Activated CD8-positive, alpha-beta T cell treated with anti-CD3 and anti-CD28 coated beads for 36 hours (primary cell): ENCODE measurements at places on chromosomes 7 and 10. TPM values are rescaled to one million over a fixed set of nuclear protein-coding genes. Genes with fewer than 3 reads are reported as not detected.

- H3K36me3 ChIP-seq: no peaks in the 10 kb centered on the region
- no peaks in the 10 kb centered on the region for H3K4me1 ChIP-seq
- no peak overlapping the region for H3K27ac ChIP-seq
- no peaks in the 10 kb centered on the region for H3K27me3 ChIP-seq
- no peak overlapping the region for H3K4me3 ChIP-seq
Measured at GRCh38 chr7:2283074-2283473, 31.2 kb downstream of the SNX8 start.

DNA sequence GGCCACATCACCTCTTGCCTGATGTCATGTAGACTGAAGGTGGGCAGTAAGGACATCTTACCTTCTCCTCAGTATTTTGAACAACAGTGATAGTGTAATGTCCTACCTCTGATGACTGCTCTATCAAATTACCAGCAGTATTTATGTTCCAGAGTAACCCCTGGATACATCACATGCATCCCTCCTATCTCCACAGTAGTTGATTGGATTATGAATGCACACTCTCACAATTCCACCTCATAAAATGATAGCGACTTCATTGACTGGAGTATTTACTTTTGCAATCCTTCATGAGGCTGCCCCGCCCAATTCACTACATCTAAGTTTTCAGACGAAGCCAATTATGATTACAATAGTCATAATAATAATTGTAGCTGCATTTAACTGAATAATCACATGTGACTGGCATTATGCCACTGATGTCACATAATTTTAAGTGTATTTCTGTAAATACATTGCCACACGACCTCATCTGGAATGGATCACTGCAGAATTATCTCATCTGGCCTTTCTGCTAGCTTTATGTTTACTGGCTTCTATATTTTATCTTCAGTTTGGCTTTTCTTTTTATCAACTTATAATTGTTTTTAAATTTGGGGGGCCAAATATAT, 268.9 kb downstream of the SLC25A13 start:
- H3K27ac ChIP-seq: no peak overlapping the region
- H3K36me3 ChIP-seq: no peaks in the 10 kb centered on the region
- H3K27me3 ChIP-seq: peaks cover 8% of the 10 kb centered on the region
- no peak overlapping the region for H3K4me3 ChIP-seq
- H3K4me1 ChIP-seq: no peaks in the 10 kb centered on the region

DNA sequence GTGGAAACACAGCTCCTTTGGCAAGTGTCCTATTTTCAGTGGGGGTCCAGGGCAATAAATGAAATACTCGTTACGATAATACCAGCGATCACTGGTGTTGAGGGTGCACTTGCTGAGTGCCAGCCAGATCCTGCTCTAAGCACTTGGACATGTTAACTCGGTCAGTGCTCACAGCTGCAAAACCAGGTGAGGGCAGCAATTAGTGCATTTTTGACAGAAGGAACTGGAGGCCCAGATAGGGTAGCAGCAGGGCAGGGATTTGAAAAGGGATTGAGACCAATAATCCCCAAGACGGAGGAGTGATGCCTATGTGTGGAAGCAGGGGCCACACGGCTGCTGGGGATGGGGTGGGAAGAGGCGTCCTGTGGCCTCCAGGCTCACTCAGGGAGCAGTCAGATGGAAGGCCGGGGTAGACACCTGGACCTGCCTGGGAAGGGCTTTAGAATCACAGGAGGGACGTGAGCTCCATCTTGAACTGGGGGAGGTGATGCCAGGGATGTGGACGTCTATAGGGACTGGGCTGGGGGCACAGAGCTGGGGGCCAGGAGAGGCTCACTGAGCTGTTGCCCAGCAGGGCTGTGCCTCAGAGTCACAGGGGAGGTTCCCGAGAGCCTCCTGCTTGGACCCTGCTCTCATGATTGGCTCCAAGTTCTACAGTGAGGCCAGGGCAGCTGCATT, 14.3 kb downstream of the PTPRE start:
- no peak overlapping the region for H3K4me3 ChIP-seq
- no peaks in the 10 kb centered on the region for H3K27me3 ChIP-seq
- no peak for DNase-seq
- peaks cover 9% of the 10 kb centered on the region for H3K4me1 ChIP-seq

Gene NME8
- not detected for total RNA-seq

DNA sequence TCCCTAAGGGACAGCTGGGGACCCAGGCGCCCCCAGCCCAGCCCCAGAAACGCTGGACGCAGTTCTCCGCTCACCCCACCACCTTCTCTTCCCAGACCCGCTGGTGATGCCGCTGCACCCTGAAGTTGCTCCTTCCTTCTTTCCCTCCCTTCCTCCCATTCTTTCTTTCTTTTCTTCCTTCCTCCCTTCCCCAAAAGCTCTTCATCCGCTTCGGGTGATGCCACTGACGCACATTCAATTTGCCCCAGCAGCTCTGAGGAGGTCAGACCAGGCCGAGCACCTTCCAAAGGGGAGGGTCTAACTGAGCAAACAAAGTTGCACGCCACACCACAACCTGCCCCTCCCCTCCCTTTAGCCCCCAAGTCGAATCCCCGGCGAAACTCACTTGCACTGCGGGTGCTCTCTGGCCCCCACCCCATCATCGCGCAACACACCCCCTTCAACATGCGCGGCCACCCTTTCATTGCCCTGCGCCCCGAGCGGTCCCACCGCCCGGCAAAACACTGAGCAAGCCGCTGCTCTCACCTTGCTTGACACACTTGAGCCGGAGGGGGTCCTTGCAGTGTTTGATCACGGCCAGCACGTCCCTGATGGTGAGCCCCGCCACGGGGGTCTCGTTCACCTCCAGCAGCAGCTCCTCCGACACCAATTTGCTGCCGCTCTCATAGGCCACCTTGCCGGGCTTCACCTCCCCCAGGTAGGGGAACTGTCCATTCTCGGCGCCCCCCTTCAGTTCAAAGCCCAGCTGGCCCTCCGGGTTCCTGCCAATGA, 787 bp downstream of the MAGI2 start:
- H3K27me3 ChIP-seq: peaks cover 53% of the 10 kb centered on the region
- H3K4me1 ChIP-seq: peaks cover 9% of the 10 kb centered on the region
- H3K27ac ChIP-seq: no peak overlapping the region
- H3K4me3 ChIP-seq: peak overlapping the region; percentile 71
- H3K36me3 ChIP-seq: no peaks in the 10 kb centered on the region
- DNase-seq: peak; percentile 2

Gene FXYD4
- total RNA-seq: not detected

Gene SLC26A5
- total RNA-seq: not detected

Gene TUBB8
- total RNA-seq: not detected

GRCh38 chr7:134674424-134674823, 27.8 kb downstream of the BPGM start:
- peaks cover 22% of the 10 kb centered on the region for H3K36me3 ChIP-seq
- DNase-seq: no peak
- no peak overlapping the region for H3K4me3 ChIP-seq
- peaks cover 23% of the 10 kb centered on the region for H3K4me1 ChIP-seq
- no peak overlapping the region for H3K27ac ChIP-seq
- H3K27me3 ChIP-seq: no peaks in the 10 kb centered on the region

DNA sequence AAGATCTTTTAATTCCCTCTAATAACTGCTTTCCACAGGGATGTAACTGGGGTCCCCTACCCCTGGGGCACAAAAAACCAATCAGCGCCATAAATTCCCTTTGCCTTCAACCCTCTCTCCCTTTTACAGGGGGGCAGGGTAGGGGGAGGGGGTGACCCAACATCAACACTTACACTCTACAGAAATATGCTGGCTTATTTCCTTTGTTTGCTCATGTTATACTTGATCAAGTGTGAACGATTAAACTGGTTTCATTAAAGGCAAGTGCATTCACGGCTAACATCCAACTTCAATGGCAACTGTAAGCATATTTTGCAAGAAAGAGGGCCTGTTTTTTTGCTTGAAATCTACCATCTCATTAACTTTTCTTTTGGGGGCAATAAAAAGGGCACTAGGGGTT, 2.9 kb downstream of the CTBP2 start:
- no peak overlapping the region for H3K4me3 ChIP-seq
- peaks cover 45% of the 10 kb centered on the region for H3K27me3 ChIP-seq
- H3K4me1 ChIP-seq: peaks cover 4% of the 10 kb centered on the region
- no peaks in the 10 kb centered on the region for H3K36me3 ChIP-seq
